Hematopoietic multipotent progenitor cell treated with erythropoietin and hydrocortisone succinate and interleukin-3 and kit ligand, for 6 days (in vitro differentiated cells): ENCODE measurements at places on chromosomes 5 and 9.

DNA sequence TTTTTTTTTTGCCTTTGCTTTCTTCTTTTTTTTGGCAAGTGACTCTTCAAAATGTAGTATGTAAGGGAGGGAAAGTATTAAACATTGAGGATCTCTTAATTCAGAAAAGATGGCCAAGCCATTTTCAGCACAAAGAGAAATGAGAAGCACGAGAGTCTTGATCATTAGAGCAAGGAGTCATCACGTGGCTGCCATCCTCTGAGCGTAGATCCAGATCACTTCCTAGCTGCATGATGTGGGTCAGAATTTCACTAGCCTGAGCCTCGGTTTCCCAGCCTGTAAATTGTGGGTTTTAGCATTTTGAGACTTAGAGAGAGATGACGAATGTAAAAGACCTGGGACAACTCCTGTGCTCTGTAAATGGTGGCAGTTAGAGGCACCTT, 312.9 kb downstream of the ARHGEF28 start:
- no peak for DNase-seq

GRCh38 chr5:142981886-142982820, 212.0 kb downstream of the ARHGAP26 start:
- no peak for DNase-seq

GRCh38 chr5:53037141-53037859, 48.1 kb downstream of the ITGA2 start:
- DNase-seq = no peak

- no peak for DNase-seq
Measured at GRCh38 chr9:18457510-18457909, 16.4 kb upstream of the ADAMTSL1 start.

DNA sequence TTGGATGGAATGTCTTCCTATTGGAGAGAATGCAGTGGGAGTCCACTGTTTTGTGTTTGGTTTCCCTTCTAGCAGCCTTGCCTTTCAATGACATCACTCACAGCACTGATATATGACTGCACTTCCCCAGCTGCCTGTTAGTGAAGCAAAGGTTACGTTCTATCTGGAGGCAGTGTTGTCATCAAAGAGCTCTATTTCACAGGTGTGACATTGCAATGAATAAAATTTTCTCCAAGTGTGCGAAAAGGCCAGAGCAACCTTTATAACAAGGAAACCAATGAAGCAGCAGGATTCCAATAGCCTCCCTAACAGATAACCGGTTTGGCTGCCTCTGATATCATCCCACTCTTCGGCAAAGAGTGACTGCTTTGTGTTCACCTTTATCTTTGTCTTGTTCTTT, 523.5 kb upstream of the ZNF608 start:
- no peak for DNase-seq

DNA sequence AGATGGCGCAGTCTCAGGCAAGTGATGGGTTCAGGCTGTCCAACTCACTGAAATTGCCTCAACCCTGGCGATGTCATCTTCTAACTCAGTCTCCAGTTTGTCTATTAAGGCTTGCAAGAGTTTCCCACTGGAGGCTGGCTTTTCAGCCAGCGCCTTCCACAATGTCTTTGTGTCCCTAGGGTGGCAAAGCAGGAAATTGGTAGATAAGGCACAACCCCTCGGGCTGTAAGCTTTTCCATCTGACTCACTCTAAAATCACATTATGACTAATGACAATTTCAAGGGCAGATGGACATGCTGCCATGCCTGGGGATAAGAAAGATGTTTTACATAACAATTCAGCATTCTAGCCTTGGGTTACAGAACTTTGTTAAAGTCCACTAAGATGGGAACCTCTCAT, 61.9 kb downstream of the MROH2B start:
- DNase-seq = no peak

DNA sequence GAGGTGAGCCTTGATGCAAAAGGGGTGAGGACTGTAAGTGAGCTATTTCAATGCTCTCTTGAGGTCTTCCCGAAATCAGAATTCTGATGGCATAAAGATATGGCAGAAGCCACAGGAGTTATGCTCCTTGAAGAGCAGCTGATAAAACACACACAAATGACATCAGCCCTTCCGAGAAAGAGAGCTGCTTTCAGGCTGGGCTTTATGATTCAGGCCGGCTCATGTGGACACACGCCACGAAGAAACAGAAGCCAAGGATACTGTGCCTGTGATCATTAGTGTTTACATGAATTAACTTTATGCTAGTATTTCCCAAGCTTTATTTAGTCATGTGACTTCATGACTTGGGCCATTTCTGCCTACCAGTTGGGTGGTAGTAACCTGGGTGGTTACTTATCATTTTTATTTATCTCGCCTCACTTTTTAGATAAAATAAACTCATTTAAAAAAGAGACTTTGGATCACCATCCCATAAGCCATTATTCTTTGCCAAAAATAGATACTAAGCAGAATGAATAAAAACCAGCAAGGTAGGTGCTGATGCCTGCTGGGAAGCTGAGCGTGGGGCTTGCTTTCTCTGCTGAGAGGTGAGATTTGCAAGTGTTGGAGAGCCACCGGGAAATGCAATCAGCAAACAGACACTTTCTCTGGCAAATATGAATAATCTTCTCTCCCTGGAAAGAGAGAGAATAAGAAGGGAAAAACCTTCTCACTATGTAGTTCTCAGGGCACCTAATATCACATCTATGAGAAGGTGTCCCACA, 73.0 kb upstream of the SLC25A51 start:
- DNase-seq = no peak

- no peak for DNase-seq
Measured at GRCh38 chr5:143413958-143414669, 10.6 kb upstream of the NR3C1 start.

DNA sequence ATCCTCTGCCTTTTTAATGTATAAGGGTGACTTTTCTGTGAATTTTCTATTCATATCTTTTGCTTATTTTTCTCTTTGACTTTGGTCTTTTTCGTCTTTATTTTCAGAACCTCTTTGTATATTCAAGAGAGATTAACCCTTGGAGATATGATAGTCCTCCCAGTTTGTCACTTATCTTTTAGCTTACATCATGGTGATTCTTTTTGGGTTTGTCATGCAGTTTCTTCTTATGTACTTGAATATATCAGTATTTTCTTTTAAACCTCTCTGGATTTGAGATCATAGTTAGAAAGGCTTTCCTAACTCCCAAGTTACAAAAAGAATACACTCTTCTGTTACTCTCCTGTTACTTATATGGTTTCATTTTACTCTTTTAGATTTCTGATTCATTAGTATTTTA, 27.5 kb upstream of the GPR21 start:
- DNase-seq = no peak

DNA sequence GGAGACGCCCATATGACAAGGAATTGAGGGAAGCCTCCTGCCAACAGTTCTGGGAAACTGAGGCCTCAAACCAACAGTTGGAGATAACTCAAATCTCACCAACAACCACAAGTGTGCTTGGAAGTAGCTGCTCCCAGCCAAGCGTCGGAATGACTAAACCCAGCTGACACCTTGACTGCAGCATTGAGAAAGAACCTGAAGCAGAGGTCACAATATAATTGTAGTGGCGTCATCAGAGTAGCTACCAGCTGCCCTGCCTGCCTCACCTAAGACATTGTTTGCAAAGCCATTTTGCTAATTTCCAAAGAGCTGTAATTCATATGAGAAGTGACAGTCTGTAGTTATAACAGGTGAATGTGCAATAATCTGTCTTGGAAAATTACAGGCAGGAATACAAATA, 40.8 kb upstream of the ANKRD31 start:
- DNase-seq = no peak
